EL (cell line): ENCODE measurements at places on chromosomes 6 and 20.

DNA sequence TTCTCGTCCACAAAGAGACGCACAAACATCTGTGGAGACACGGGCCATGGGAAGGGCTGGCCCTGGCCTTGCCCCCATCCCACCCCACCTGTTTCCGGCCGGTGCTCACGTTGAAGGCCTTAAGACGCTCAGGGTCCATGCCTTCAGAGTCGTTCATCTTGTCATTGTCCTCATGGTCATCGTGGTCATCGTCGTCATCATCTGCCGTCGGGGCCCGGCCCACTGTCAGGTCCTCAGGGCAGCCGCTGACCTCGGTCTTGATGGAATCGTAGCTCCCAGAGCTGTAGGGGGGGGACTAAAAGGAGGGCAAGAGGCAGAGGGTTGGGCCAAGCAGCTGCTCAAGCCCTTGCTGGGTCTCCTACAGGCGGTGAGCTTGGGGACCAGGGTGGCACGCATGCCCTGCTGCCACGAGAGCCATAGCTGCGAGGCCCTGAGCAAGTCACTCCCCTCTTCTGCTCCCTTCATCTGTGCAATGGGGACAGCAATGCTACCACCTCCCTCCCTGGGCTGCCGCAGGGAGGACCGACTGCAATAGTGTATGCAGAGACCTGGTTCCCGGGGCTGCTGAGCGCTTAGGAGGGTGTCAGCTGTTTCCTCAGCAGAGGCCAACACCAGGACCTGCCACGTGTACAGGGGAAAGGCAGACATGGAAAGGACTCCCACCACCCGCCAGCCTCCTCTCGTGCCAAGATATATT, 95.5 kb downstream of the ASXL1 start:
- no peak for DNase-seq

DNA sequence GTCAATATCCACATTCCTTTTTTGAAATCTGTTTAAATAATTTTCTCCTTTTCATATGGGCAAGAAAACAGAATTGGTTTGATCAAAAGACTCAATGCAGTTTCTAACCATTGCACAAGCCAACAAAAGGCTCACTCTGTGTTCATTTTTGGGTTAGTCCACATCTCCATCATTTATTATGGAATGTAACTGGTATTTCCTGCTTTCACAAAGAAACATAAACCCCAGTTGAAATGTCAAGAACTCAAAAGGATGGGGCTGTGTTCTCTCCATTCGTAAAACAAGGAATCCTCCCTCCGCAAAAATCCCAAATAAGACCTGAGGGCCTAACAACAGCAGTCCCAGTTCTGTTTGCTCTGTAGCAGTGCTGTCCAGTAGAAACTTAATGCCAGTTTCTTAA, 420.9 kb downstream of the GJA1 start:
- peak; percentile 43 for DNase-seq

GRCh38 chr6:149212892-149213801, 104.4 kb upstream of the TAB2 start:
- DNase-seq: peak; percentile 9

DNA sequence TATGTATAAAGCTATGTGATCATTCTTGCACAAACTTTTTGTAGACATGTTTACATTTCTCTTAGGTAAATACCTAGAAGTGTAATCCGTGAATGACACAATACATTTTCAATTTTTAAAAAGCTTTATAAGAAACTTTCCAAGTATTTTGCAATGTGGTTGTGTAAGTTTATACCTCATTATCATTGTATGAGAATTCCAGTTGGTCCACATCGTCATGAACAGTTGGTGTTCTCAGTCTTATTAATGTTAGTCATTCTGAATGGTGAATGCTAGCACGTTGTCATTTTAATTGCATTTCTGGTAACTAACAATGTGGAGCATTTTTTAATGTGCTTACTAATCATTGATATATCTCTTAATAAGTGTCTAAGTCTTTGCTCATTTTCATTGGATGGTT, 116.5 kb upstream of the F13A1 start:
- DNase-seq: no peak

DNA sequence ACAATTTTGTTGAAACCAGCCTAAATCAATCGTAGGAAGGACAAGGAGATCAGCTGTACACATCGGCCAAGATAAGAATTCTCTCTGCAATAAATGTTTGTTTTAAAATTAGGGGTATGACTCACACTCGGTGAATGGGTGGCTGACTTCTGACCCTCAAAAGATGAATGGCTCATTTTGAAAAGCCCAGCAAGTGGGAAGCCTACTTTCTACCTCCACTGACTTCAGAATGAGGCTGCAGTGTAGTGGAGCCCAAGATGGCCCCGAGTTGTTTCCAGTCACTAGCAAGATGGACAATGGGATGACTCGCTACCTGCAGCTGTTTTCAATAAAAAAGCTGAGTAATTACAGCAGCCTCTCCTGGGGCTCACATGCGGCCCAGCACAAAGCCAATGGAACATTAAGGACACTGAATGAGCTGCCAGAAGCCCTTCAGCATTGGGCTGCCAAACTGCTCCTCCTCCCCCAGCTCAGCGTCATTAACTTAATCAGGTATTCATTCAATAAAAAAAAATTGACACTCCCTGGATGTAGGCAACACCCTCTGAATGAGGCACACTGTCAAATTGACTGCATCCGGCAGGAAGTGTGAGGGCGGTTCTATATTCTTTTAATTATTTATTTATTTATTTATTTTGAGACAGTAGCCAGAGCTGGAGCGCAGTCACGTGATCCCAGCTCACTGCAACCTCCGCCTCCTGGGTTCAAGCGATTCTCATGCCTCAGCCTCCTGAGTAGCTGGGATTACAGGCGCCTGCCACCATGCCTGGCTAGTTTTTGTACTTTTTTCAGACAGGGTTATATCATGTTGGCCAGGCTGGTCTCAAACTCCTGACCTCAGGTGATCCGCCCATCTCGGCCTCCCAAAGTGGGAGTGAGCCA, 107.3 kb downstream of the GMPR start:
- DNase-seq: peak; percentile 92

DNA sequence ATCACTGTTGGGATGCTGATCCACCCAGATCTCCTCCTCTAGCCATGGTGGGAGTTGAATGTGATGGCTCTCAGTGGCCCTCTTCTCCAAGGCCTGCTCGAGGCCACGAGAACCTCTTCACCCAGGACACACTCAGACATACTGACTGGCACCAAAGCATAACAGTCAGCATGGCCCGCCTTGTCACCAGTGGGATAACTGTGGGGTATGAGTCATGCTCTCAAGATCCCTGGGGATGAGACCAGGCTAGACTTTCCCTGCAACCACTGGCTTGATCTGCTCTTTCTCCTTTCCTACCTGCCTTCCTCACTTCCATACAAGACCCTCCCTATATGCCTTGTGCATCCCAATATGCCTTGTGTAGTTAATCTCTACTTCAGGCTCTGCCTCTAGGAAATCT, 66.8 kb downstream of the RIN2 start:
- no peak for DNase-seq

- no peak for DNase-seq
These were observed 337.4 kb downstream of the TAF4 start for GRCh38 chr20:61728326-61728725.

DNA sequence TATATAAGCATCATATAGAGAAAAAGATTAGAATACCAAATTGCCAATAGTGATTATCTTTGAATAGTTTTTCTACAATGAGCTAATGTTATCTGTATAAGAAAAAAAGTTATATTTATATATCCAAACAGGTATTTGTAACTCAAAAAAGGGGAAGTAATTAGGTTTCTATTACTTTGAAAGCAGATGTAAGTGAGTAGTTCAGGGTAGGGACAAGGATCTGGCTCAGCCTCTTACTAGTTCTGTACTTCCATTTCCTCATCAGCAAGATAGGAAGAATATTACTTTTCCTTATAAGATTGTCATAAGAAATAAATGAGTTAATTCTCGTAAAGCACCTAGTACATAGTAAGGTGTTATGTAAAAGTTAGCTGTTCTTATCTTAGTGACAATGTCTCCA, 32.2 kb downstream of the AHI1 start:
- DNase-seq: no peak

DNA sequence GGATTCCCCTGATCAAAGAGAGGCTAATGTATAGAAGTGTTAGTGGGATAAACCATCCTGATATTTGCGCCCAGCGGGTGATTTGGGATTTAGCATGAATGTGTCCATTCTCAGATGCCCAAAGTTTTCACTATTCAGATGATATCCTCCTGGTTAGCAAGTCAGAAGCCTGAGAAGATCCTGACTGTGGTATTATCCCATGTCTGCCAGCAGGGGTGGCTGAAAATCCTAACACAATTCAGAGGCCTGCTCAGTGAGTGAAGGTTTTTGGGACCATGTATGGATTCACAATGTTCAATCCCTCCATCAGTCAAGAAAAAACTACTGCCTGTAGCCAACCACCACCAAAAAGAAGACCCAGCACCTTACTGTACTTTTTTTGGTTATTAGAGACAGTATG, 34.1 kb upstream of the SPACA1 start:
- DNase-seq: no peak

DNA sequence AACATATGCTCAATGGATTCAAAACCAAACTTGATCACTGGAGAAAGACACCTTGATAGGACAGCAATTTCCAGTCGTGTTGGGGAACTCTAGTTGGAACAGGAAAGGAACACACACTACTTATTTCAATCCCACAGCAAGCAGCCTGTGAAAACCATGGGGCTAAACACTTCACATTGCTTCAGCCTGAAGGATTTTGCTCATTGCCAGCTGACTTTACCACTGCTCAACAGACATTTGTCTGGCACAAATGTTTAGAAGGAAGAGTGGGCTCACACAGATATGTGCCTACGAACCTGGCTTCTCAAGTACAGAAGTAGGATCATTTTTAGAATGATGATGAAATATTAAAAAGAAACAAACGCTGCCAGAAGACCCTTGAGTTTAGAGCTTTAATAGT, 598.1 kb downstream of the PHF3 start:
- DNase-seq: no peak

DNA sequence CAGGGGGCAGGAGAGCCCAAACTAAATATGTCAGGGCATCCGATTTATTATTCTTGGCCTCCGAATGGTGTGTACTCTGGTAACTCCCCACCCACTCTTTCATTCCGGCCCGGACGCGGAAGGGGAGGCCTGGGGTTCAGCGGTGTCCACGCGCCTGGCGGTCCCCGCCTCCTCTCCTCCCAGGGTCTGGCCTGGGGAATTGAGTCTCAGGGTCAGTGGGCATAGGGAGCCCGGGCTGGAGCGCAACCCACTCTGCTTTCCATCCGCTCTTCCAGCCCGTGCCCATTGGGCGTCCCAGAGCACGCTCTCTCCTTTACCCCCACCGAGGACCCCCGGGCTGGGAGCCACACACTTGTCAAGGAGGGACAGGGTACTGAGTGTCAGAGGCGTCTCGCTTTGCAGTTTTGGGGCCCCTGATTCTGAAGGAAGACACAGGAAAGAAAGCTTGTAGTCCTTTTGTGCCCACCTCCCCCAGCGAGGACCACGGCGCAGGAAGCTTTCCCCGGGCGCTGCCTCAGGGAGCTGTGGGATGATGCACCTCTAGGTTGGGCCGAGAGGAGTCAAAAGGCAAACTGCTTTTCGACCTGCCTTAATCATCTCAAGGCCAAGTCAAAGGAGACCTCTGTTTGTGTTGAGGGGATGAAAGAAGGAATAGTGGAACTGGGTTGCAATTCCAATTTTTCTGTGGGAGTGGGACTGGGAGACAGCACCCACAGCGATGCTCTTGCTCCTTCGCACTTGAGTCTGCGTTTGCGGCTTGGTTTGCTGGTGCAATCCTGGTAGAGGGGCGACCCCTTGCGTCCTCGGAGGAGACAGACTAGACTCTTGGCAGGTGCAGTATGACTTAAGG, 2.5 kb downstream of the RSPO3 start:
- peak; percentile 77 for DNase-seq

- no peak for DNase-seq
These were observed 30.3 kb upstream of the MAPK13 start for GRCh38 chr6:36099869-36100483.

DNA sequence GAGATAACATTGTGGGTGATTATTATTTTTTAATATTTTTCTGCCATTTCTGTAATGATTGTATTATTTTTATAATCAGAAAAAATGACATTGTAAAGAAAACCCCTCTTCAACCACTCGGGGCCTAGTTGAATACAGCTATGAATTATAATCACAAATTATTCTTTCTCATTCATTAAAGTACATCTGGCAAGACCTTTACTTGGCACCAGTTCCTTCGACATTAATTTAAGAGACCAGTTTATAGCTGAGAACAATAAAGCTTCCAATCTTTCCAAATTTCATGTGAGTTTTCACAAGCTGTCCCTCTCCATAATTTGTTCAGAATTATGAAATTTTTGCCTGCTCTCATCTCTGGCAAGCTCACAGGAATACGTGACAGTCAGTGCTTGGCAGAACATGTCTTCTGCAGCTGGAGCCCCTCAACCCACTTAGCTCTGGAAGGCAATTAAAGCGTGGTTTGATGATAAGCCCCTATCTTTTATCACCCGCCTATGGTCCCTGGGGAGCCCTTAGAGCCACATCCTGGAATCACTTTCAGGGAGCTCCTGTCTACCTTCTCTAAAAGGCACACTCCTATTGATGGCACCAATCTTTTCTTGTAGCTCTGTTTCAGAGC, 237.2 kb upstream of the PRND start:
- no peak for DNase-seq

DNA sequence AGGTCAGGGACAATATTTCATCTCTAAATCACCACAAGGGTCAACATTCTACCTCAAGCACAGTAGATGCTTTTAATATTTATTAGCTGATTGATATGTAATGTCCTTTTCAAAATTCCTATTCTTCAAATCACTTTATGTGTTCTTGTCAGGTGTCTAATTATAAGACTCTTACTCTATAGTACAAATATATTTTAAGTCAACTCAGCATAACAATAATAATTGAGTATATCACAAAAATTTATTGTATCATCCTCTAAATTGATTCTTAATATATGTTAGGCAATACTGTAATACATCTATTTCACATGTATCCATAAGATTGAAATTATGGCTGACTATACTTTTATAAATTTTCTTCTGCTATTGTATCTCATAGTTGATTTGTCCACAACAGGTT, 423.9 kb downstream of the PKHD1 start:
- no peak for DNase-seq
